Suprapubic skin (tissue), 4 donors: ENCODE measurements at places on chromosomes 4 and X. TPM values are rescaled to one million over a fixed set of nuclear protein-coding genes. Genes with fewer than 3 reads are reported as not detected.

ARSJ gene
- total RNA-seq, result 3.8 TPM

LDB2 gene
- total RNA-seq, result 8.0 TPM

DNA sequence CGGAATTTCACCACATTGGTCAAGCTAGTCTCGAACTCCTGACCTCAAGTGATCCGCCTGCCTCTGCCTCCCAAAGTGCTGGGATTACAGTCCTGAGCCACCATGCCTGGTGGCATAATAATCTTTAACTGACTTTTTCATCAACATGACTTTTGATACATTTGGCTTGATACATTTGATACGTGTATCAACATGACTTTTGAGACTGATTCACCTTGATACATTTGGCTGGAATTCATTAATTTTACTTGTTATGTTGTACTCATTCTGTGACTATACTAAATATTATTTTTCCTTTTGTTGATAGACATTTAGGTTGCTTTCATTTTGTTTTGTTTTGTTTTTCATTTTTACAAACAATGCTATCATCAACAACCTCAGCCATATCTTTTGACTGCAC, 6.3 kb downstream of the TMEM154 start:
- DNase-seq, result no peak

GRCh38 chr4:135552131-135552530, 1350.5 kb upstream of the PABPC4L start:
- no peak for DNase-seq

DNA sequence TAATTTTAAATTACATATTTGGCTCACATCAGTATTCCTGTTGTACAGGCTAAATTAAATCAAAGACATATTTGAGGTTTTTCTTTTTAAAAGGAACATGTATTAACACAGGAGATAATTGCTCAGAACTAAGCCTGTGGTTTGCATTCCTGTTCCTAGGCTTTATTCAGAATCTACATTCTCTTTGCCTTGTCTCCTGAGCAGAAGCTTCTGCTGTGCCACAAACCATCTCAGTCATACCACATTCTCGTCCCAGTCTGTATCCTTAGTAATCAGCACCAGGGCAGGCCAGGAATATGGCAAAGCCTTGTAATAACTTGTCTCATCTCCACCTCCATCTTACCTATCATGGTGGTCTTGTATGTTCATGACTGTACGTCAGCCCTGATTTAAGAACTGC, 162.8 kb downstream of the ARHGAP24 start:
- no peak for DNase-seq

DNA sequence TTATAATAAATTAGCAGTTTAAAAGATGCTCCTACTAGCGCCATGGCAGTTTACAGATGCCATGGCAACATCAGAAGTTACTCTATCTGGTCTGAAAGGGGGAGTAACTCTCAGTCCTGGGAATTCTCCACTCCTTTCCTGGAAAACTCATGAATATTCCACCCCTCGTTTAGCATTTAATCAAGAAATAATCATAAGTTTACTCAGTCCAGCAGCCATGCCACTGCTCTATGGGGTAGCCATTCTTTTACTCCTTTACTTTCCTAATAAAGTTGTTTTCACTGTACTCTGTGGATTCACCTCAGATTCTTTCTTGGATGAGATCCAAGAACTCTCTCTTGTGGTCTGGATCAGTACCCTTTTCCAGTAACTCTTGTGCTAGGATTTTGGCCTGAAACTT, 52.3 kb downstream of the GUCY1B1 start:
- no peak for DNase-seq

GRCh38 chr4:88606832-88607231, 14.6 kb downstream of the HERC3 start:
- DNase-seq, result no peak

DNA sequence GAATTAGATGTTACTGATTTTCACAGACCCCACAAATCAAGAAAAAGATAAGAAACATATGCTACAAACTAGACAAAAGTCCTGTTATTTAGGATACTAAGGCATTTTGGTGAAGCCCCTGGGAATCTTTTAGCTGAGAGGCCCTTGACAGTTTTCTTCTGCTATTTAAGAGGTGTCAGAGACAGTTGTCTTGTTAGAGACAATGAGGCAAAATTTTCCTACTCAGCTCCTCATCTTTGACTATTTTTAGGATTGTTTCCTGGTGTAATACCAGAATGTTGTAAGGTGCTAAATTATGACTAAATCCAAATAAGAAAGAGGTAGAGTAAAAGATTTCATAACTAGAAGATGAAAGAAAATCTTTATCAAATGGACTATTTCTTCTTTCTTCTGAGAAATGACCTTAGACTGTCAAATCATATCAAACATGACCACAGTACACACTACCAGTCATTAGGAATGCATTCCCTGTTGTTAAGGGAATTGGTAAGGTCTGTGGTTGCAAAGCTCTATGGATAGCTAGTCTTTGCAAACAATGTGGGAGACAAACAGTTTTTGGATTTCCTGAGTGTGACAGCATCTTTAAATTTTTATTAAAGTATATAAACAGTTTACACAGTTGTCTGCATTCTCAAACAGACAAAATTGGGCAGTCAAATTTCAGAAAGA, 926.1 kb downstream of the ADGRL3 start:
- no peak for DNase-seq

DNA sequence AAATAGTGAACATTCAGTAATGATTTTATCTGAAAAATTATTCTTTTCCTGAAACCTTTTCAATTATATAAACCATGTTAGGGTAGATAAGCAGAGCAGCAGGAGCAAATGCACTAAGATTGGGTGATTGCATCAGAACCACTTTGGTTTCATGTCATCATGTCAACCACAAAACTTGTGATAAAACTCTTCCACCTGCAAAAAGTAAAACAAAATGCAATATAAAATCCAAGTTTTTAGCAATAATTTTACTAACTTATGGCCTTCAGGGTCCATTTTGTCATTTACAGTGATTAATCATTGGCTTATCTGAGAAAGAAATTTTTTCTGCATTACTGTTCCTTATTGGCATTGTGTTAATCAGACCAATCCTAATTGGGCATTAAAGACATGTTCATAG, 42.4 kb downstream of the NHS start:
- DNase-seq, result no peak

- DNase-seq, result no peak
These were observed 192.2 kb upstream of the TLL1 start for GRCh38 chr4:165680821-165681220.
